ENCODE measurements at places on chromosomes 13 and 19.

- DNase-seq = no peak
Measured at GRCh38 chr13:89457977-89458376, 1786.8 kb downstream of the SLITRK5 start.

DNA sequence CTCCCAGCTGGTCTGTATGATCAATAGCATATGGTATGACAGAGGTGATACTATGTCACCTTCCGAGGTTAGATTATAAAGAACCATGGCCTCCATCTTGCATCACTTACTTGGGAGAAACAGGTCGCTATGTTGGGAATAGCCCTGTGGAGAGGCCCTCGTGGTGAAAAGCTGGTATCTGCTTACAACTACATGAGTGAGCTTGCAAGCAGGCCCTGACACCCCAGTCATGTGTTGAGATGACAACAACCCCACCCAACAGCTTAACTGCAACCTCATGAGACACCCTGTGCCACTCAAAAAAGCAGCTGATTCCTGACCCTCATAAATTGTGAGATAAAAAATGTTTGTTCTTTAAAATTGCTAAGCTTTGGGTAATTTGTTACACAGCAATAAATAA is 18.8 kb downstream of the MTRF1 start:
- no peak for DNase-seq

DNA sequence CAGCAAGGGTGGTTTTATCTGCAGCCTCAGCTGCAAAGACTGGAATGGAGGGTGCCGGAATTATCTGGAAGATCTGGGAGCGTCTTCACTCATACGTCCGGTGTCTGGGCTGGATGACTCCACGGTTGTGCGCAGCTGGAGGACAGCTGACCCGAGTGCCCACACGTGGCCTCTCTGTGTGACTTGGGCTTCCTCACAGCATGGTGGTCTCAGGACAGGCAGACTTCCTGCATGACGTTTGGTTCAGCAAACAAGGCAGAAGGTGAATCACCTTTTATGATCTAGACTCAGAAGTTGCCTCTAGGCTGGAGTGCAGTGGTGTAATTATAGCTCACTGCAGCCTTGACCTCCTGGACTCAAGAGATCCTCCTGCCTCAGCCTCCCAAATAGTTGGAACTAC is 33.2 kb downstream of the CACNG6 start:
- DNase-seq = no peak

DNA sequence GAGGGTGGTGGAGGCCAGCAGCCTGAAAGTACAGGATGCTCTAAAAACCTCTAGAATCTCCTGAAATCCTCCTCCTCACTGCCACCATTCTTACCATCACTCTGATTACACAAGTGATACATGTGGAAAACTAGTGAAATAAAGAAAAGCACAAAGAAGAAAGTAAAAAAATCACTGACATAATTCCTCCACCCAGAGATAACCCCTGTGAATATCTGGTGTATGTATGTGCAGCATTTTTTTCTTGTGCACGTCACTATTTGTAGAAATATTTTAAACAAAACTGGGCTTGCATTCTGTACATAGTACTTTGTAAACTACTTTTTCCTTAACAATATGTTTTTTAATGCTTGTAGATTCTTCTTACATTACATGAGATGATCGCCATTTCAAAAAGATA is 73.2 kb downstream of the CDADC1 start:
- no peak for DNase-seq

DNA sequence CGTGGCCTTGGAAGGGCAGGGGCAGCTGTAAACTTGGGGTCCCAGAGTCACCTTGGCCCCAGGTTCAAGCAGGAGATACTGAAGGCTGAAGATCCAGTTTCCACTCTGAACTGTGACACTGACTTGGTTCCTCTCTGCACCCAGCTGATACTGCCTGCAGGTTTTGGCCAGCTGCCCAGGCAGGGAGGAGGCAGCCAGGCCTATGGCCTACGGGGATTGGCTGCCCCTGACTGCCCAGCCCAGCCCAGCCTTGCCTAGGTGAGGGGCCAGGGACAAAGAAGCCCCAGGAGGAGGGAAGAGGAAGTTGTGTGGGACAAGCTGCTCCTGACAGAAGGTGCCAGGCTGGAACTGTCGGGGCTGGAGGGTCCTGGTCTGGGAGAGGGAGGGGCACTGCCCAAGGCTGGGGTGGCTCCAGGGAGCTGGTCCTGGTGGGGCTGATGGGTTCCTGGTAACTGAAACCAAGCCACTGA is 51.7 kb upstream of the CYP4F8 start:
- no peak for DNase-seq

All from stimulated activated CD4-positive, alpha-beta T cell treated with anti-CD3 and anti-CD28 coated beads, TNF-alpha, amount 100 ng/mL, for 48 hours (primary cell).